ENCODE measurements at places on chromosomes 6 and 20.

- no peak for DNase-seq
Measured at GRCh38 chr6:90131125-90131524, 165.5 kb downstream of the BACH2 start.

DNA sequence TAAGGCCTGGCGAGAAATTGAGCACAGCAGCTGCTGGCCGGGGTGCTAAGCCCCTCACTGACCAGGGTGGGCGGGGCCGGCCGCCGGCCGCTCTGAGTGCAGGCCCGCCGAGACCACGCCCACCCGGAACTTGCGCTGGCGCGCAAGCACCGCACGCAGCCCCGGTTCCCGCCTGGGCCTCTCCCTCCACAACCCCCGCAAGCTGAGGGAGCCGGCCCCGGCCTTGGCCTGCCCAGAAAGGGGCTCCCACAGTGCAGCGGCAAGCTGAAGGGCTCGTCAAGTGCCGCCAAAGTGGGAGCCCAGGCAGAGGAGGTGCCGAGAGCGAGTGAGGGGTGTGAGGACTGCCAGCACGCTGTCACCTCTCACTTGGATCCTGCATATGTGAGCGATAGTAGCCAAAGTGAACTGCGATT, 251.2 kb downstream of the GJA1 start:
- no peak for DNase-seq

- no peak for DNase-seq
Measured at GRCh38 chr6:165987483-165988301, 180.0 kb downstream of the TBXT start.

DNA sequence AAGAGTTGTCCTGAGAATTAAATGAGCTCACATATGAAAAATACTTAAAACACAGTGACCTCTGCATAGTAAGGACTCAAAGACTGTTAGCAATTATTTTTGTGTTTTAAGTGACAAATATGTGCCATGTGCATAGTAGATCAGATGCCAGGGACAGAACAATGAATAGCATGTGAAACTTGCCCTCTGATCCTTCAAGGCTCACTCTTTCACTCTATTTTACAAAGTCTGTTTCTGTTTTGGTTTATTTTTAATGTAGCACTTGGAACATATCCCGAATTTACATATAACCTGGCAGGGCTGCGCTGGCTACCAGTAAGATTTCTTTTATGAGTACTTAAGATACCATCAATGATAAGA, 135.5 kb upstream of the TNFAIP3 start:
- no peak for DNase-seq

- no peak for DNase-seq
Measured at GRCh38 chr6:34288581-34288980, 39.8 kb upstream of the SMIM29 start.

DNA sequence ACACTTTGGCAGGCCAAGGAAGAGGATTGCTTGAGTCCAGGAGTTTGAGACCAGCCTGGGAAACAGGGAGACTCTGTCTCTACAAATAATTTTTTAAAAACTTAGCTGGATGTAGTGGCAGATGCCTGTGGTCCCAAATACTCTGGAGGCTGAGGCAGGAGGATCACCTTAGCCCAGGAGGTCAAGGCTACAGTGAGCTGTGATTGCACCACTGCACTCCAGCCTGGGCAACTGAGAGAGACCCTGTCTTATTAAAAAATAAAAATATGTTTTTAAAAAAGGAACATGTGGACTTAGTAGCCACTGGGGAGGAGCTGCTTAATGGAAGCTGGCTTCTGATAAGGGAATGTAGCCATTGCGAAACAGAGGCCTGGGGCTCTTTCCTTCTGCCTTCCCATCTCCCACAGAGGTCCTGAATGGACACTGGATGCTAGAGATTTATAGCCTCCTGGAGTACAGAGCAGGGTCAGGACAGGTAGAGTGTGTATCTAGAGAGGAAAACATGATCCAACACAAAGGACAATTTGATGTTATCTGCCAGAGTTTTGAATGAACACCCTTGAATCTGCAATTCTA, 21.7 kb upstream of the GMNN start:
- no peak for DNase-seq

GRCh38 chr6:72535124-72535523, 86.7 kb upstream of the KCNQ5 start:
- DNase-seq: no peak

DNA sequence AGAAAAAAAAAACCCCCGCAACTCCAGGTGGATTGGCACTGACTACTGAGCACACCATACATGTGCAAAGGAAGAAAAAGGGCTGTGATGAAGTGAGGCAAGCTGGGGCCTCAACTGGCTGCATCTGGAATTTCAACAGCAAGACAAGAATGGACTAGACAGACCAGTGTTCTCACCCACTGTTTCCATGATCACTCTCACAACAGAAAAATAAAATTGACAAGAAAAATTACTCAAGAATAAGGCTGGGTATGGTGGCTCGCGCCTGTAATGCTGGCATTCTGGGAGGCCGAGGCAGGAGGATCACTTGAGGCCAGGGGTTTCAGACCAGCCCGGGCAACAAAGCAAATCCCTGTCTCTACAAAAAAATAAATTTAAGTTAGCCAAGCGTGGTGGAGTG, 18.8 kb downstream of the ZNF217 start:
- no peak for DNase-seq

- no peak for DNase-seq
Measured at GRCh38 chr6:13068586-13069210, 259.6 kb downstream of the TBC1D7 start.
